Activated CD4-positive, CD25-positive, alpha-beta regulatory T cell treated with anti-CD3 and anti-CD28 coated beads, Interleukin-2, amount 50 U/mL, for 24 hours (primary cell): ENCODE measurements at places on chromosomes 11 and 22.

GRCh38 chr11:35144136-35144741 lies 5.3 kb downstream of the CD44 start:
- peak; percentile 27 for ATAC-seq

- ATAC-seq, result peak; percentile 14
Observed at GRCh38 chr11:125626288-125626950, 1.5 kb downstream of the CHEK1 start.

GRCh38 chr11:115224551-115224950 lies 279.7 kb downstream of the CADM1 start:
- no peak for ATAC-seq

DNA sequence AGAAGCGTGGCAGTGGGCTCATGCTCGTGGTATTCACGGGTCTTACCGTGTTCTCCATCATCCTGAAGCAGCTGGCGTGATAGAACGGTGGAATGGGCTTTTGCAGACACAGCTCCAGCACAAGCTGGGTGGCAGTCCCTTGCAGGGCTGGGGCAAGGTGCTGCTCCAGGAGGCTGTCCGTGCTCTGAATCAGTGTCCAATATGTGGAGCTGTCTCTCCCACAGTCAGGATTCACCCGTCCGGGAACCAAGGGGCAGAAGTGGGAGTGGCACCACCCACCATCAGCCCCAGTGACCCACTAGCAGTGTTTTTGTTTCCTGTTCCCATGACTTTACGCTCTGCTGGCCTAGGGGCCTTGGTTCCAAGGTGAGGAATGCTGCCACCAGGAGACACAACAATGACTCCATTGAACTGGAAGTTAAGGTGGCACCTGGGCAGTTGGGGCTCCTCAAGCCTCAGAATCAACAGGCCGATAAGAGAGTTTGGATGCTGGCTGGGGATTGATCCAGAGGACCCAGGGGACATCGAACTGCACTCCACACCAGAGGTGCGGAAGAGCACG lies 16.9 kb upstream of the CD81 start:
- no peak for ATAC-seq

- ATAC-seq, result no peak
Observed at GRCh38 chr22:19081351-19081750, 40.9 kb downstream of the DGCR2 start.

- peak; percentile 27 for ATAC-seq
Observed at GRCh38 chr11:124762624-124763155, 600 bp upstream of the ESAM start.

- ATAC-seq, result no peak
Observed at GRCh38 chr22:35454416-35455054, 54.6 kb downstream of the MCM5 start.

DNA sequence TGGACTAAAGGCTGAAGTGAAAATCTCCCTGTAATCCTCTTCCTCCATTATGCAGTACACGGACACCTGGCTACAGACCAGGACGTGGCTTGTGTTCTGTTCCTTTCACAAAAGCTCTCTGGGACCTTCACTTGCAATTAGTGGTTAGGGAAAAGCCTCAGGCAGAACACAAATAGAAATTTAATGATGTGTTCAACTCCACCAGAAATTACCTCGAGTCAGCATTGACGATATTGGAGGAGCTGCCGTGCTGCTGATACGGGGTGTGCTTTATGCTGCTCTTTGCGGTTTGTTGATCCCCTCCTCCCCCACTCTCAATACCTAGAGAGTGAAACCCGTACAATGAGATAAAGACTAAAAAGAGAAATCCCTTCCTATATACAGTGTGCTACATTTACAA lies 48.9 kb downstream of the POLD3 start:
- no peak for ATAC-seq

DNA sequence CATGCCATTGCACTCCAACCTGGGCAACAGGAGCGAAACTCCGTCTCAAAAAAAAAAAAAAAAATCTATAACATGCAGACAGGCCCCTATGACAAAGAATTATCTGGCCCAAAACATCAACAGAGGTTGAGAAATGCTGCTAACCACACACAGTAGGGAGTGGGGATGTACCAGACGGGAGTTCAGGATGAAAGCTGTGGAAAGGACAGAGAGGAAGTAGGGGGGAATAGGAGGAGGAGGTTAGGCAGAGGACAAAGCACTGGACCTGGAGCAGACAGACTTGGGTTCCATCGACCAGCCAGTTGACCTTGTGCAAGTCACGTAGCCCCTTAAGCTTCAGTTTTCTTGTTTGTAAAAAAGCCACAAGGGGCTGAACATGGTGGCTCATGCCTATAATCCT lies 12.5 kb downstream of the LRP4 start:
- no peak for ATAC-seq

GRCh38 chr11:11084337-11084736 lies 226.5 kb upstream of the ZBED5 start:
- ATAC-seq, result no peak

DNA sequence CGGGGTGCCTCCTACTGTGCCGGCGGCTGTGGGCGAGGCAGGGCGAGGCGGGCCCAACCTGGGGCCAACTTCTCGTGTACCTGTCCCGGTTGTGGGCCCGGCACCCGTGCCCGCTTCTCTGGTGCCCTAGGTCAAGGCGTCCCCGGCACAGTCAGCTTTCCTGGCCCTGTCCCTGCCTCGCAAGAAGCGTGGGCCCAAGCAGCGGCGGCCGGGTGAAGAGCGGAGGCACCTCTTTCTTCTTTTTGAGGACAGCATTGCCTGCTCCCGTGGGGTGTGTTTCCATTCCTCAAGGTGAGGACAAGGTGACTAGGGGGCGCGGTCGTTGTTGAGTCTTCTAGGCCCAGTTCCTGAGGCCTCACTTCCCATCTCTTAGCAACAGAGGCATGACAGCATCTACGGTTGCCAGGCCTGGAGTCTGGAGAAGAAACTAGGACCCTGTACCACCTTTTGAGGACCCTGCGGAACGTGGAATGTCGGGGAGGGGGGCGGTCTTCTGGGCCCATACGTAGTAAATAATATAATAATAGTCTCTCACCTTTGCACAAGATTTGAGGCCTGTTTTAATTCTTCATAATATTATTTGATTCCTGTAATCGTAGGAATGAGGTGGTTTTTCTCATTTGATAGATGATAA lies 418 bp downstream of the ACO2 start:
- peak; percentile 3 for ATAC-seq

- no peak for ATAC-seq
Observed at GRCh38 chr22:20867179-20868024, 8.6 kb downstream of the SNAP29 start.

DNA sequence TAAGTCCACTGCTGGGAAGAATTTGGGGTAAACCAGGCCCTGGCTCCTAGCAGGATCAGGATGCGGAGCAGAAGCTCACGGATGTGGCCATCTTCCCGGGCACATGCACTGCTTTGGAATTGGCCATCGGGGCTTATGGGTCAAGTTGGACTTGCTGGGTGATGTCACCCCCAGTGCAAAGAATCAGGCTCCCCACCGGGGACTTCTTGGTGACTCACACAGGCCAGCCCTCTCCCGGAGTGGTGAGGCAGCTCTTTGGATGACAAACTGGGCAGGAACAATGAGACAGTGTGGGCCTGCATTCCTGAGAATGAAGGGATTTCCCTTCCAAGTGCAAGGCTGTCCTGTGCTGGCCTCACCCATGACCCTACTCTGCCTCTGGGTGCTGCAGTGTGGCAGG lies 128.8 kb upstream of the ANO1 start:
- no peak for ATAC-seq

- no peak for ATAC-seq
Observed at GRCh38 chr11:47359162-47359561, 6.7 kb upstream of the MYBPC3 start.

DNA sequence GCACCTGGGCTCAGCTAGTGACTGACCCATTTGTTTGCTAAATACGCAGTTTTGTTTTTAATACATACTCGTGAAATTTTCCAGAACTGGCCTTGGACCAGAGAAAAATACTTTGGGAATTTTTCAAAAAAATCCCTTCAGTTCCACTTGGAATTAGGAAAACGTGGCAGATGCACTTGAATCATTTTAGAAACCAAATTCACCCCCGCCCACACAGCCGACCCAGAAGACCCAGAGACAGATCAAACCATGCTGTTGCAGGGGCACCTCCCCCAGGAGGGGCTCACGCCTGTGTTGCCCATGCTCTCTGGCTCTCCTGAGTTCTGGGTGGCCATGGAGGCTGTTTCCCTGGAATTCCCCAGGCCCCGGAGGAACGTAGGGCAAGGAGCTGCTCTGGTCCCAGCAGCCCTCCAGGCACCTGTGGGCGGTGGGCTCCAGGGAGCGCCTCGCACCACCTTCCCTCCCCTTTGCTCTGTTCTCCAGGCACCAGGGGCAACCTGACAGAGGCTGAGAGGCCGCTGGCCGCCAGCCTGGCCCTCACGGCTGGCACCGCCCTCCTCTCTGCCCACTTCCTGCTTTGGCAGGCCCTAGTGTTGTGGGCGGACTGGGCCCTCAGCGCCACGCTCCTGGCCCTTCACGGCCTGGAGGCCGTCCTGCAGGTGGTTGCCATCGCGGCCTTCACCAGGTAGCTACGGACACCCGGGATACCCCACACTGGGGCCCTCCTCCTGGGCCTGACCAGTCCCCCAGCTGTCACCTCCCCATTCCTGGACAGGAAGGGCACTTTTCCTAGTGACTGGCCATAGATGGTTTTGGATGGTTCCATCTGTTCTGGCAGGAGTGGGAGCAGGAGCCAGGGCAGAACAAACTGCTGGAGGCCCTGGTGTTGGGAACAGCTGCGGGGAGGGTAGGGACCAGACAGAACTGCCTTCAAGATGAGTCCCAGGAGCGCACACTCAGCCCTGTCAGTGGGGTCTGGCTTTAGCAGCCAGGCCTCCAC lies 3.3 kb upstream of the EPS8L2 start:
- ATAC-seq, result peak; percentile 38

GRCh38 chr11:70430671-70431574 lies 32.6 kb downstream of the CTTN start:
- no peak for ATAC-seq
